ENCODE measurements at places on chromosomes 11 and 22.

DNA sequence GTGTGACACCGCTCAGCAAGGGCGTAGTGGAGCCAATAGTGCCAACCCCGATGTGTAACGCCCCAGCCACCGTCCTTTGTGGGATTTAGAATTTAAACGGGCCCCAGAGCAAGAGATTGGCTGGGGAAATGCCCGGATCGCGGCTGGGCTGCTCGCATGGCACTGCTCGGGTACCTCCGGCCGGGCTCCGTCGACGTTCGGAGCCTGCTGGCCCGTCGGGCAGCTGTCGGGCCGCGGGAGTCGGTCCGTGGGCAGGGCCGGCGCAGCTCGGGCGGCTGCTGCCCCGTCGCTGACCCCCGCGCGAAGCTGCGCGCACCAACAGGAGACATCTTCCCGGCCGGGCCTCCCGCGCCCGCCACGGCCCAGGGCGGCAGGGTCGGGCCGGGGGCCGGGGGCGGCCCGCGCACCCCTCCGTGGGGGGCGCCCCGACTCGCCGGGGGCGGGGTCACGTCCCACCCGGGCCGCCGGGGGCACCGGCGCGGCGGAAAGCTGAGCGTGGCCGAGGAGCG, 1.3 kb upstream of the KDM2A start:
- peak; percentile 26 for DNase-seq

GRCh38 chr11:119373921-119374631, 7.4 kb downstream of the USP2 start:
- peak; percentile 68 for DNase-seq

DNA sequence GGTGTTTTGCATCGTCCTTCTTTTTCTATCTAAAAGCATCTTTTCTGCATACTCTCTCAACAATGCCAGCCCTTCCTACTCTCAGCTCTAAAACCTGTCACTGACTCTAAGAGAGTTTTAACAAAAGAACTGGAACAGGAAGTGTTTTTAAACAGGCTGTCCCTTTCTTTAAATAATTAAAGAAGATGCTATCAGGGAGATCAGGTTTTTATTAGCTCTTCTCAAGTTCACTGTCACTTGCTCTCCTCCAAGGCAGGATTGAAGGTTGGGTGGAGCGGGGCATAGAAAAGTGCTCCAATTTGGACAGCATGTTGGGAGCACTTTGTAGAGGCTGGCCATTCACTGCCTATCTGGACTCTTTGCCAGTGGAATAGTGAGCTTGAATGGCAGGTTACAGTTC, 56.4 kb upstream of the BARX2 start:
- no peak for DNase-seq

DNA sequence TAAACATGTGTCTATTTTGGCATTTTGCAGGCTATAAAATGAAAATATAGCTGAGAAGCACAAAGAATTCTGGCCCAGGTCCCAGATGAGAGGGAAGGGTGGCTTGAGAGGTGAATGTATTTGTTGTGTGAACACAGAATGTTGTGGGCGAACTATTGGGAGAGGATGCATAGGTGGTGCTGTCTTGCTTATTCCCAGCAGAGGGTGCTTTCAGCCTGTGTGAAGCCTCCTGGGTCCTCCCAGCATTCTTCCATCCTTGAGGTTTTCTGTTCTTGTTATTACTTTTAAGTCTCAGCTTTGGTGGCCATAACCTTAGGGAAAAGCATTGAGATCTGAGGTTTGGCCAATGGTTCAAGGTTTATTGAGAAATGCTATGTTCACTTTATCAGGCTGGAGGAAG, 108.7 kb upstream of the SNX19 start:
- DNase-seq: peak; percentile 13

- DNase-seq: no peak
These were observed 34.5 kb downstream of the TNKS1BP1 start for GRCh38 chr11:57290288-57290687.

DNA sequence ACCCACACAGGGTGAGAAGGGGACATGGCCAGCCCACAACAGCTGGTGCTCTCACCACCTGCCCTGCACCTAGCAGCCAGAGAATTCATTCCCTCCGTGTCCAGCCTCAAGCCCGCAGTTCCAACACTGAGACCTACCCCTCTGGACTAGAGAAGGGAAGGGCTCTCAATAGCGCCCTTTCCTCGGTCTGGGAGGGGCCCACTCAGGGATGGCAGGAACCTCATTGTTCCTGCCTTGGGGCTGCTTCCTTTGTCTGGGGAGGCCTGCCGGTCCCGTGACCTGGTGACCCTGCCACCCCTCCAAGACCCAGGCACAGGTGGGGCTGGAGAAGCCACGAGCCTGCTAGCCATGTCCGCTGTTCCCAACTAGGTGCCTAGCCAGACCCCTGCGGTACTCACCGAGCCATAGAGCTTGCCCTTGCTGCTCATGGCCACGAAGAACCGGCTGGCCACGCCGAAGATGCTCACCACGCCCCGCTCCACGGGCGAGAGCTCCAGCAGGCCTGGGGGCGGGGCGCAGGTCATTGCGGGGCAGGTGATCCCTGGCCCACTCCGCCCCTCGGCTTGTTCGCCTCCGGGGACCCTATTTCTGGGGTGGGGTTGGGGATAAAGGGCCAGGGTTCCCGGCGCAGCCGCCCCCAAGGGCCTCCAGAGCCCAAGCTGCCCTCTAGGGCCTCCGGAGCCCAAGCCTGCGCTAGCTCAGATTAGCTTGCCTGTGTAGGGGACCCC, 1.4 kb downstream of the FGF4 start:
- no peak for DNase-seq

DNA sequence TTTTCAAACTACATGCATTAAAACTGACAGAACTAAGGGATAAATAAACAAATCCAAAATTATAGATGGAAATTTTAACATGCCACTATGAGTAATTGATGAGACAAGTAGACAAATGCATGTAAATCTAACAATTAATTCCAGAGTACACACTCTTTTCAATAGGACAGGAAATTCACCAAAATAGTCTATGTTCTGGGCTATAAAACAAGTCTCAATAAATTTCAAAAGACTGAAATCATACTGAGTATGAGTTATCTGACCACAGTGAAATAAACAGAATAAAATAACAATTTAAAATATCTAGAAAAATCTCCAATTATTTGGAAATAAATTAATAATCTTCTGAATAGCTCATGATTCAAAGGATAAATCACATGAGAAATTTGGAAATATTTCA, 38.5 kb upstream of the ME3 start:
- DNase-seq: no peak

- DNase-seq: no peak
These were observed 180.0 kb upstream of the C11orf58 start for GRCh38 chr11:16558494-16558893.

- DNase-seq: no peak
These were observed 2.3 kb downstream of the IFITM1 start for GRCh38 chr11:316031-316701.

DNA sequence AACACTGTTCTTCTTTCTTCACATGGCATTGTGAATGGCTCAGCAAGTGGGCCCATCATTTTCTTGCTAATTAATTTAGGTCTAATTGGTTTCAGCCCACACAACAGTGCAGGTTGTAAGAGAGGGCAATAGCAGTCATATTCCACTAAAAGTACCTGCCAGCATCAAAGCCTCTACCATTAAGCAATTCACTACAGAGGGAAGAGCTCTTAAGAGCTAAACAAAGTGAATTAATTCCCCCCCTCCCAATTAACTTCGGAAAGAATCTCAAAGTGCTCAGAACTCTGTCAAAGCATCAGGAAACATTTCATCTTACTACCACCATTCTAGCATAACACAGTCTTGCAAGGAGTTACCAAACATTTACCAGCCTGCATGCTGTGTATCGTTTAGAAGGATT, 133.9 kb upstream of the UBASH3B start:
- no peak for DNase-seq

DNA sequence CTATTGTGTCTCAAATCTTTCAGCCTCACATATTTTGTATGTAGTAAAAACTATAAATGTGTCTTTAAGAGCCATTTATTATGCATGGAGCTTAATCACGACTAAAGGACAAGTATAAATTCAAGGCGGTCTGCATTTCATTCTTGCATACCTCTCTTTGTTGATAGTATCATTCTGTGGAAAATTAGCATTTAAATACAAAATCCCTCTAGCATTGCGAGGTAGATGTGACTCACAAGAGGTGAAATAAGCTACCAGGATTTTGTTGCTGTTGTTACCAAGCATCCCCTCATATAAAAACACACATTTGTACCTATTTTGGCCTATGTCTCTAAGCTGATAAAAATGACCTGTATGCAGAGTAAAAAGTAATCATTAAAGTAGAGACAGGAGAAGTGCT, 537.4 kb upstream of the LUZP2 start:
- no peak for DNase-seq

GRCh38 chr11:62353841-62354240, 16.6 kb downstream of the ASRGL1 start:
- no peak for DNase-seq

Data from trophoblast cell (in vitro differentiated cells and primary cell).